ENCODE measurements at places on chromosomes 1 and 21. TPM values are rescaled to one million over a fixed set of nuclear protein-coding genes. Genes with fewer than 3 reads are reported as not detected.
A peak's percentile ranks its signal among the peaks of the same experiment; 100 is the strongest.

GRCh38 chr1:44924835-44925464 lies 61.4 kb downstream of the EIF2B3 start:
- no peak for DNase-seq

Gene SLC30A10
- total RNA-seq = 0.20 TPM

DNA sequence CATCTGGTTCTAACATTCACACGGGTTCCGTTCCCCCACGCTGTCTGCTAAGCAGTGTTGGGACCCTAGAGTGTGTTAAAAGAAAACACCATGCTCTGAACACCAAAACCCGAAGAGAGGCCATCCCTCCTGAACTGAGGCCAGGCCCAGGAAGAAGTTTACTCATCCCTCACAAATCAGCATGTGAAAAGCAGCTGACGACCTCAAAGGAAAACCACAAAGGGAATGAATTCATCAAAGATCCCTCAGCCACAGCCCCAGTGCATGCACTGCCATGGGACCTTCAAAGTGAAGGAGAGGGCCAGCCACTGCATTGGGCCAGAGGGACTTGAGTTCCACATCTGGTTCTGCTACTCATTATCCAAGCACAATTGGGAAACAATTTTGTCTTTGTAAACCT lies 7.0 kb upstream of the PSEN2 start:
- peak; percentile 57 for DNase-seq

Gene AADACL3
- 0.35 TPM for total RNA-seq

Gene DYRK3
- total RNA-seq = 4.7 TPM

GRCh38 chr21:37074197-37074510 lies 1.1 kb downstream of the TTC3 start:
- no peak for DNase-seq

DNA sequence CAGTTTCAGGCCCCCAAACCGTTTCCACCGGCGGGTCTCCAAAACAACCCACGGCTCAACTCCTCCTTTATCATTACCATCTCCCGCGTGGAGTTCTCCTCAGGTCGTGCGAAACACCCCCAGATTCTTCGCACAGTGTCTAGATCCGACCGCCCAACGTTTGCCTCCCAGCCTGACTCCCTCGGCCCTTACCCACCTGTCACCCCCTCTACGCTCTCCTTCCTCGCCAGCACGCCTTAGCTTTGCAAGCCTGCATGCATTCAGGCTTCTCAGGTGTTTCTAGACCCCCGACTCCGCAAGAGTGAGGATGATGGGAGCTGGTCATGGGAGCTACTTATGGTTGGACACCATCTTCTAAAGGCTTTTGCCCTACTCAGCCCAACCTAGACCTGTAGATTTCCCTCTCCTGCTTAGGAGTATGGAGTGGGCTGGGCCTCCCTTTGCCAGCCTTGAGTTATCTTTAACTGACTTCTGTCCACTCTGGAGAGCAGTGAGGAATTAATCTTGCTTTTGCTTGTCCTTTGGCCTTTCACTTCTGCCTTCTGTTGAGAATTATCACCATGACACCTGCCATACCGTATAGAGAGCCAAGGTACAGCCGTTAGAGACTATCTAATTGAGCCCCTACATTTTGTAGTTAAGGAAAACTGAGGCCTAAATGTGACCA lies 865 bp downstream of the ATP5IF1 start:
- DNase-seq = no peak

Gene CD52
- 4.1 TPM for total RNA-seq

DNA sequence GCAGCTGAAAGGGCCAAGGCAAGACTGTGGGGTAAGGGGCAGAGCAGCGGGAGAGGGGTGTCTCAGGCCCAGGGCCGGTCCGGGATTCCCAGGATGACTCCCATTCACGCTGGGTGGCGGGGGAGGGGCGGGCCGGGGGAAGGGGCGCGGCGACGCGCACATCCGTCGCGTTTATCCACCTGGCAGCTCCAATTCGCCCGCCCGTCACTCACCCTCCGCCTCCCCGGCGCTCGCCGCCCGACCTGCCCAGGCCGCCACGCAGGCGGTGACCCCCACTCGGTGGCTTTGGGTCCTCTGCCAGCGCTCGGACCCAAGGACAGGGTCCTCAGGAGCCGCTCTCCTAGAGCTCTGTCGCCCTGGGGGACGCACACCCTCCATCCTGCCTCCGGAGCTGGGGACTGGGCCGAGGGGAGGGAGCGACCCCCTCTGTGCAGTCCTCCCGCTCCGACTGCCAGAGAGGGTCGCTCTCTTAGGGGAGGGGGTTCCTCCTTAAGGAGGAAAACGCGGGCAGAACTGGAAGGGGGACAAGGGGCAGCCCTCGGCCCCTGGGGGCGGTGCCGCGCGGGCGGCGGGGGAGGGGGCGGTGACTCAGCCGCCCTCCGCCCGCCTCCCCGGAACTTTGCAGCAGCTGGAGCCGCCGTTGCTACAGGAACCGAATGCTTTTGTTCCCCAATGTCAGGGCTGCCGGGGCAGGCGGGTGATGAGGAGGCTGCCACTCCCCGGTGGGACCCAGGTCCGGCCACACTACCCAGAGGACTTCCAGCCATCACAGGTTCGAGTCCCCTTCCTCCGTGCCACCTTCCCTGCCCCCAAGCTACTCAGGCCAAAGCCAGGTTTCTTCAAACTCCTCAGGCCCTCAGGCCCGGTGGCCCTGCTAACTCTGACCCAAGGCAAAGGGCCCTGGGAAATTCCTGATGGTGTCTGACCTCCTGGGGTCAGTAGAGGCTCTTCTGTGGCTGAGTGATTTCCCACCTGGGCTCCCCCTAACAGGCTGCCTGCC lies 3.4 kb downstream of the ADGRB2 start:
- peak; percentile 85 for DNase-seq

DNA sequence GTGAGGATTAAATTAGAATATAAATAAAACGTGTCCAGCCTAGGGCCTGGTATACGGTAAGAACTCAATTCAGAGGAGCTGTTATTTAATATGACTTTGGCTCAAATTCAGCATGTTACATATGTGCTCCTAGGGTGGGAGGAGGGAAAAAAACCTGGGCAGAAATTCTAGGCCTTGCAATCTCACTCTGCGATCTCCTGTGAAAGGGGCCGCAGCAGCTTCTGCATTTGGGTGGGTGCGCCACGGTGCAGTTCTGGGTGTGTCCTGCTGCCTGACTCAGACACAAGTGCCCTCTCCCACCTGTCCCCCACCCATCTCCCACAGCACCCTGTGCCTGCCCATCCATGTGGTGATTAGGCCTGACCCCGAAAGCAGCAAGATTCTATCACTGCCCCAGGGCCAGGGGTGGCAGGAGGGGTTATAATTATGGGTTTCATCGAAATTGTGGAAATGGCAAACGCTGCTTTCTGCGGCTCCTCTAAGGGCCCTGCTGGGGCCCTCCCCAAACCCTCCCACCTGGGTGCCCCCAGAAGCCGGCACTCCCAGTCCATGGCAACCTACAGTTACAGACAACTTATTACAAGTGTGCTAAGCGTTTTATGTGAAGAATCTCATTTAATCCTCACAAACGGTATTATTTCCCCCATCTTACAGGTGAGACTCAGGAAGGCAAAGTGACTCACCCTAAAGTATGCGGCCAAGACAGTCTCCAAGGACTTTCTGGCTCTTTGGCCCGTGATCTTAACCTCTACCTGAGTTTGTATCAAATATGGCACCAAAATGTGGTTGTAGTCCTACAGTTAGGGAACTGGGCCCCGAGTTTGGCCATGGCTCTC lies 25.5 kb upstream of the GRHL3 start:
- DNase-seq = no peak

Measured in H9 (cell line).